NAMALWA (cell line): ENCODE measurements at places on chromosomes 11 and 22.

- peak; percentile 53 for DNase-seq
Observed at GRCh38 chr11:64990222-64990923, 6.4 kb downstream of the BATF2 start.

DNA sequence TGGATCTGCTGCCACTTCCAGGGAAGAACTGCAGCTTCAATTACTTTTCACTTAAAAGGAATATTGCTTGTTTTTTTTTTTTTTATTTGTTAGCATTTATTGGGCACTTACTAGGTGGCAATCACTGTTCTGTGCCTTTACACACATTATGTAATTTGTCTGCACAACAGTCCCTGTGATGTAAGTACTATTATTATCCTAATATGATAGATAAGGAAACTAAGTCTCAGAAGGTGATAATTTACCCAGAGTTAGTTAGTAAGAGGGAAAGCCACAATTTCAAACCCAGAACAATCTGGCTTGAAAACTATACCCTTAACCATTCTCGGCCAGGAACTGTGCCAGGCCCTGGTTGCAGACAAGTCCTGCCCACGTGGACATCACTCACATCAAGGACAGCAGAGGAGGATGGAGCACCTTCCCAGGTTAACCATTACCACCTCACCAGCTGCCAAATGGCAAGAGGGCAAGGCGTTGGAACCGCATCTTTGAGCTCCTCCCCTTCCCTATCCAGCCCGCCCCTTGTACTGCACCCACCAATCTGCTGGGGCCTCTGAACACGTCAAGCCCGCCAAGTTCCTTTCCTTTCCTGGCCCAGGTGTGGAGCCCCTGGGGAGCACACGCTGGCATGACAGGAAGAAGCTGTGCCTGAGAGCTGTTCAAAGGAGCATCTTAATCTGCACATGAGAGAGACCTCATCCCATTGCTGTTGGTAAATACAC is 78.4 kb downstream of the NAV2 start:
- peak; percentile 9 for DNase-seq

GRCh38 chr22:45757068-45757467 is 85.4 kb downstream of the ATXN10 start:
- DNase-seq: no peak

- no peak for DNase-seq
Observed at GRCh38 chr11:45856044-45856468, 8.8 kb downstream of the CRY2 start.

DNA sequence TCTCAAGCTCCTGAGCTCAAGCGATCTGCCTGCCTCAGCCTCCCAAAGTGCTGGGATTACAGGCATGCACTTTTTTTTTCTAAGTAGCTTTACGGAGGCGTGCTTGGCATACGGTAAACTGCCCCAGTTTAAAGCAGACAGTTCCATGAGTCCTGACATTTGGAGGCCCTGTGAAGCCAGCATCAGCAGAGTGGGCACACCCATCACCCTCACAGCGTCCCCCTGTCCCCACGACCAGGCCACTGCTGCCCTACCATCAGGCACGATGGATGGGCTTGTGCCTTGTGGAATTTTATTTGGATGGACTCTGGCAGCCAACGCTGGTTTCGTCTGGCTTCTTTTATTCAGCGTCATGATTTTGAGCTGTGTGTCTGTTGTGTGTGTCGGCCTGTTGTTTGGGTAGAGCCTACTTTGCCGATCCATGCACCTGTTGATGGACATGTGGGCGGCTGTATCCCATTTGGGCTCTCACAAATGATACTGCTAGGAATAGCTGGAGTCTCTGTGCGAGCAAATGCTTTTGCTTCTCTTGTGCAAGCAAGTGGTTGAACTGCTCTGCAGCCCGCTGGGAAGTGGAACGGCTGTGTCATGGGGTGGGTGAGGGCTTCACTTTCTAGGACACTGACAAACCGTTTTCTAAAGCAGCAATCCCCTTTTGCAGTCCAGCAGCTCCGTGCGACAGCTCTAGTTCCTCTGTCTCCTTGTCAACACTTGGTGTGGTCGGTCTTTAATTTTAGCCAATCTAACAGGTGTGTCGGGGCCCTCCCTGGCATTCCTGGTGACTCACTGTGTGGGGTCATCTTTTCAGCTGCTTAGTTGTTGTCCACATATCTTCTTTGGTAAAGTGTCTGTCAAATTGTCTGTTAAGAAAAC is 23.8 kb downstream of the KCNQ1 start:
- DNase-seq: no peak

GRCh38 chr11:68584097-68584496 is 100.2 kb upstream of the GAL start:
- DNase-seq: peak; percentile 65

DNA sequence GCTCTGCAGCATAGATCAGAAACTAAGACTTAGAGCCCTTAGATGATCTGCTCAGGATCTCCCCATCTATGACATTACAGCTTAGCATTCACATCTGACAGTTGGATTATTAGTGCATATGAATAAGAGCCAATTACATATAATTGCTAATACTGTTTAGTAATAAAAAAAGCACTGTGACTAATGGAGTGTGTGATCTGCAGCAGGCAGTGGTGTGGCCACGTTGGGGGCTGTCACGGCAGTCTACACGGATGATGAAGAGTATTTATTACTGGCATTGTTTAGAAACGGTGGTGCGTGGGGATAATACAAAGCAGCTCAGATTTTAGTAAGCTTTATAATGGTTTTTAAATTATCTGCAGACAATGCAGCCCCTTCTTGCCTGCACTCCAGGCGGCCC is 93.5 kb upstream of the TIMP3 start:
- no peak for DNase-seq

GRCh38 chr11:45669146-45669545 is 3.7 kb upstream of the CHST1 start:
- no peak for DNase-seq

DNA sequence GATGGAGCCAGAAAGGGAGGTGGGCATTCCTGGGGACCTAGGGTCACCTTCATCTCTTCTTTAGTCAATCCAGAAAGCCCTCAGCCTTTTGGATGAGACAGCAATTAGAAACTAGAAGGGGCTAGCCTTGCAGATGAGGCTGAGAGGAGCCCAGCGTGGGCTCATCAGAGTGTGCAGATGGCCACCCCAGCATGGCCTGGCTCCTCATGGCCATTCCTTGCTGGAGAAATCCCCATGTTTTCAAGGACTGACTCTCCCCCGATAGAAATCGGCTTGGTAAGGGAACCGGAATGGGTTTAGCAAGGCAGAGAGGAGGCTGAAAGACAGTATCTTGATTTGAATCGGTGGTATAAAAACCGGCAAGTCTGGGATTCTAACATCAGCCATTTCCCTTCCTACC is 274.6 kb downstream of the BUD13 start:
- DNase-seq: no peak

DNA sequence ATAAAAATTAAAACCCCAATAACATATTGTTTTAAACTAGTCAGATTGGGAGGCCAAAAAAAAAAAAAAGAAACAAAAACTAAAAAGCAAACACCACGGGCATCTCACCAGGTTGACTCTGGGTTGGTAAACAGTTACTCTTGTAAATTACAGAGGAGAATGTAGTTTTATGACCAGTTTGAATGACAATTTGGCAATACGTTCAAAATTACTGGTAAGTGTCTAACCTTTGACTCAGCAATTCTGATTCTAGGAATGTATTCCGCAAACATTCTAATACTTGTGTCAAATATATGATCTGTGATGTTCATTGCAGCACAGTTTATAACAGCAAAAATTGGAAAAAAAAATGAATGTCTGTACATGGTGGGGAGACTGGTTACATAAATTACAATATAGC is 1376.0 kb downstream of the TBC1D22A start:
- no peak for DNase-seq

DNA sequence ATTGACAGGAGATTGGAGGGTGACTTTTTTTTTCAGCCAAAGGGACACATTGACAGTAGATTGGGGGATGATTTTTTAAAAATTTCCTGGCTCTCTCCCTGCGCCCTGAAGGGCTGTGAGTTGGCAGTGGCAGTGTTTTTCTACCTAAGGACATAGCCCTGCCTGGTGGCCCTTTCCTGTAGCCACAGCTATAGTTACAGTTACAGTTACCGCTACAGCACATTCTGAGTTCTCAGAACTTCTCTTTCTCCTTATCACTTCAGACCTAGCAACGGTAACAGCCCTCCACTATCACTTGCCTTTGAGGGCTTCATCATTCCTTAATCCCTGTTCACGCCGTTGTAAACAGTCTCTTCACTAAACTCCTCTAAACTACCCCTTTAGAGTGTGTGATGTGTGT is 684 bp downstream of the MRGPRX2 start:
- DNase-seq: no peak

GRCh38 chr11:12975195-12975594 is 33.9 kb upstream of the RASSF10 start:
- DNase-seq: no peak

- no peak for DNase-seq
Observed at GRCh38 chr11:34773826-34774225, 142.4 kb downstream of the APIP start.

GRCh38 chr22:38213319-38213989 is 11.7 kb downstream of the MAFF start:
- DNase-seq: no peak

DNA sequence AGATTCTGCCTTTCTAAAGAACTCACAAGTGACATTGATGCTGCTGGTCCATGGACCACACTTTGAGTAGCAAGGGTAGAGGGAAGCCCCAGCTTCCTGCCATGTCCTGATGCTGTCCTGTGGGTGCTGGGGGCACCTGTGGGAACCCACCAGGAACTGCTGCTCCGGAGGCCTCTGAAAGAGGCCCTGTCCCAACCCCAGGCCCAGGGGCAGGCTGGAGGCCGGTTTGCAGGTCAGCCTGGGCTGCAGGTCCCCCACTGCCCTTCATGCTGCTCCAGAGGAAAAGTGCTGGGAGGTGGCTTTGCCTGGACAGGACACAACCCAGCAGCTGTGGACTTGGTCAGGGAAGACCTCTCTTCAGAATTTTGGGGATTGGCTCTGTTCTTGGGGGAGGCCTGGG is 44.8 kb upstream of the SLC22A12 start:
- DNase-seq: no peak

- no peak for DNase-seq
Observed at GRCh38 chr11:77081381-77081851, 14.6 kb downstream of the CAPN5 start.

DNA sequence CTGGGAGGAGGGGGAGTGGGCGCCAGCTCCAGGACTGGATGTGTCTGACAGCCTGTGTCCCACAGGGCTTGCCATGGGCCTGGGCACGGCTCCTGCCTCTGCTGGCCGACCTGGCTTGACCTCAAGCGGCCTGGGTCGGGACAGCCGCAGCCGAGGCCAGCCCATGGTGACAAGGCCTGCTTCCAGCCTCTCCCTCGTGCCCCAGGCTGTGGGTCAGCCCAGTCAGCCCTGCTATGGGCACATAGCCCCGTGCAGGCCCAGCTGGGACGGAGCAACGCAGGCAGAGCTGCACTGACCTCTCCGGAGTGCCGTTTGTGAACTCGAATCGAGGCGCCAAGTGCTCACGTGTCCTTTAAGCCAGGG is 17.9 kb downstream of the OSBPL5 start:
- DNase-seq: no peak

DNA sequence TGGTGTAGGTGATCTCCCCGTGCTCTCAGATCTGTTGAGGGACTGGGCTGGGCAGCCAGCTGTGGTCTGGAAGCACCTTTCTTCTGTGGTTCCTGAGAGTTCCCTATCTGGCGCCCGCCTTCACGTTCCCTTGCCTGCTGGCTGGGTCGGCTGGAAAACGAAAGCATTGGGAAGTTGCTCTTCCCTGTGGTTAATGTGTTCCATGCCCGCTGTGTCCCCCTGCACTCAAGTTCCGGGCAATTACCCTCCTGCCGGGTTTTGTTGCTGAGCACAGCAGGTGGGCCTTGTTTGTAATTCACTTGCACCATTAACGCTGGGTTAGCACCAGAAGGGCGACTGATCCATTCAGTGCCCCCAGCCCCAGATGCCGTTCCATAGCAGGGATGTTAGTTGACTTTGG is 134.1 kb downstream of the GRIK4 start:
- no peak for DNase-seq

- no peak for DNase-seq
Observed at GRCh38 chr11:116052603-116053547, 548.7 kb upstream of the CADM1 start.

DNA sequence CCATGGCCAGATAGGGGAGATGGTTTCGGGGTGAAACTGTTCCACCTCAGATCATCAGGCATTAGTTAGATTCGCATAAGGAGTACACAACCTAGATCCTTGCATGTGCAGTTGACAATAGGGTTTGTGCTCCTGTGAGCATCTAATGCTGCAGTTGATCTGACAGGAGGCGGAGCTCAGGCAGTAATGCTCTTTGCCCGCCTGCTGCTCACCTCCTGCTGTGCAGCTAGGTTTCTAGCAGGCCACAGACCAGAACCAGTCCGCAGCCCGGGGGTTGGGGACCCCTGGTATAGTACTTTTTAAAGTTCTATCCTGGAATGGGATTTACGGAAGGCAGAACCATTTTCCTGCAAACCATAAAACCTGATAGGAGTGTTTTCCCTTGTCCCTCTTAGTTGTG is 54.6 kb downstream of the POLD3 start:
- DNase-seq: no peak

GRCh38 chr11:21456186-21456585 is 736.7 kb upstream of the ANO5 start:
- DNase-seq: no peak
